ENCODE measurements at places on chromosomes 3 and 15.

DNA sequence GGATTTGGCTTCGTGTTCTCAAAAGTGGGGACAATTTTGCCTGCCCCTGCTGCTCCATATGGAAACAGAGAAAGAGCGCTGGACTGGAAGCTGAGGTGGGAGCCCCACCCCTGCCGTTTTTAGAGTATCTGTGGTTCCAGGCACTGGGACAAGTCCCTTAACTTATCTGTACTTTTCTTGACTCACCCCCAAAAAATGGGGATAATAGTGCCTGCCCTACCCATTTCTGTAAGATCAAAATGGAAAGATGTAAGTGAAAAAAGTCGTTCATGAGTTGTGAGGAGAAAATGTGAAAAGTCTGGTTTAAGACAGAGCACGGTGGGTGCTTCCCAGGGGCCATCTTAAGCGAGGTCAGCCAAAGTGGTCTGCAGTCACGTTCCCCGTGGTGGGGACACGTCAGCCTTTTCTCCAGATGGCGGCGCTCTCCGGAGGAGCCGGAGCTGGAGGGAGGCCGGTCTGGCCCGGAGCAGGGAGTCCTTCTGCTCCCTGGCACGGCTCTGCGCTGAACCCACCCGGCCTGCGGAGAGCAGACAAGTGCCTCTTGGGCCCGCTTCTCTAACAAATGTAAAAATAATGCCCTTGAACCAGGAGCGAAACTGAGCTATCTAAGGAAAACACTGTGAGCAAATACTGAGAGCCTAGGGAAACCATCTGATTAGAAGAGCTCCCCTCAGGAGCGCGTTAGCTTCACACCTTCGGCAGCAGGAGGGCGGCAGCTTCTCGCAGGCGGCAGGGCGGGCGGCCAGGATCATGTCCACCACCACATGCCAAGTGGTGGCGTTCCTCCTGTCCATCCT, at the start of gene CLDN18:
Gene CLDN18, plus strand, starts transcription at position 690 of the 797 bp plus-strand sequence. Its CDS starts 61 bp downstream, at position 751.
- no peak for DNase-seq

DNA sequence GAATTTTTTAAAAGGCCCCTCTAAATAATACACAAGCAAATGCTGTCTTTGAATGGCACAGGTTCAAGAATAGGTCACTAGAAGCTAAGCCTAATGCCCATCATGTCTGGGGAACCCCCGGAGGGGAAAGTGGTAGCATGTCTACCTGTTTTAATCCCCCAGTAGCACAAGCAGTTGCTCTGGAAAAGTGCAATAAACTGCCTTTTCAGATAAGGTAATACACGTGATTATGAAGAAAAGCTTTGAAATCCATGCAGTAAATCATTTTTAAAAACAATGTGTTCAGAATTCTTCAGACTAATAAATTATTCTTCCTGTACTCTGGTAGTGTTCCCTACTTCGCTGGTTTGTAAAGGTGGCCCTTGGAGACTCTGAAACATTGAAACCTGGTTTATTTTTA, 922.2 kb downstream of the ROBO1 start:
- no peak for DNase-seq

- no peak for DNase-seq
These were observed 370.3 kb upstream of the DPPA4 start for GRCh38 chr3:109707617-109708016.

- DNase-seq = no peak
These were observed 21.4 kb downstream of the NEK11 start for GRCh38 chr3:131048030-131048429.

- DNase-seq = no peak
These were observed 13.9 kb upstream of the C15orf61 start for GRCh38 chr15:67506775-67507747.

- no peak for DNase-seq
These were observed 354 bp upstream of the KLHL24 start for GRCh38 chr3:183635107-183635430.

- DNase-seq = no peak
These were observed 36.2 kb upstream of the GOLGA8A start for GRCh38 chr15:34473840-34474239.

- DNase-seq = no peak
These were observed 45.2 kb downstream of the RARB start for GRCh38 chr3:25473246-25473645.

DNA sequence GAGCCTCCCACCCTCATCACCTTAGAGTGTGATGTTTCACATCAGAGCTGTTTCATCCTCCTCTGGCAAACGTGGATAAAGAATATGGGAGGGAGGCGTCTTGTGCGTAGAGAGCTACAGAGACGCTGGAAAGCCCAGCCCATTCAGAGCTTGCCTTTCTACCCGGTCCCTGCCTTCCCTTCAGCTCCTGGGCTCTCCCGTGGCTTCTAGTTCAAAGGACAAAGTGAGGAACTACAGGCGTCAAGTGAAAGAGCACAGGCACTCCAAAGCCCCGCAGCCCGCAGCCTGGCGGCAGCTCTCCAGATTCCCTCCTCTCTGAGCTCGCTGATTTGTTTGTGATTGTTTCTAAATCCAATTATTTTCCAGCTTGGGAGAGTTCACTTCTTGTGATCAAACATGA, 197.1 kb upstream of the IGF1R start:
- no peak for DNase-seq

DNA sequence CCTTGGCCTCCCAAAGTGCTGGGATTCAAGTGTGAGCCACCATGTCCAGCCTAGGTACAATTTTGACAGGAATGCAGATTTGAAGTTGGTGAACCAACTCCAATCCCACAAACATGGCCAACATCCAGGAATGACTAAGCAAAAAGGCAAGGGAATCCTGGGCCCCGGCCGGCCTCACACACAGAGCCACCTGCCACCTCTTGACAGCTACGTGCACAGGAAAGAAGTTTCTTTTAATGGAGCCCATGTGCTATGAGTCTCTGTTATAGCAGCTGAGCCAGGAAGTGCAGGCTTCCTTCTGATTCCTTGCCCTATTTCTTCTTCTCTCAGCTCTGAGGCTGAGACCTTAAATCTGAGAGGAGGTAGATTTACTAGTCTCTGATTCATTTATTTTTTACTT, 8.8 kb downstream of the TMEM40 start:
- DNase-seq = no peak

GRCh38 chr3:99659032-99659431, 20.6 kb downstream of the COL8A1 start:
- DNase-seq = no peak

DNA sequence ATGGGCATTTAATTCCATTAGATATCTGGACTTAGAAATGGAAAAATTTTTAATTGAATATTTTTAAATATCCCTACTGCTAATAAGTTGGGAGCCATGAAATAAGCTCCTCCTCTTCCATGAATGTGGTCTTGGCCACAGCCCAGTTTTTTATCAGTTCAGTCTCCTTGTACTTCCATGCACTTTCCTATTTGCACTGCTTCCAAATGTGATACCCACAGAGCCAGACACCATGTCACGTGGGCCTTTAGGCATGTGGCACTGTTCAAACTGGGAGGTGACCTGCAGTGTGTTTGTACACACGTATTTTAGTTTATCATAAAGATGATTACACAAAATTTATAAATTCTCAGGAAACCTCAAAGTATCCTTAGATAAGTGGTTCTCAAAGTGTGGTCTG, 80.1 kb upstream of the DGKG start:
- DNase-seq = no peak

DNA sequence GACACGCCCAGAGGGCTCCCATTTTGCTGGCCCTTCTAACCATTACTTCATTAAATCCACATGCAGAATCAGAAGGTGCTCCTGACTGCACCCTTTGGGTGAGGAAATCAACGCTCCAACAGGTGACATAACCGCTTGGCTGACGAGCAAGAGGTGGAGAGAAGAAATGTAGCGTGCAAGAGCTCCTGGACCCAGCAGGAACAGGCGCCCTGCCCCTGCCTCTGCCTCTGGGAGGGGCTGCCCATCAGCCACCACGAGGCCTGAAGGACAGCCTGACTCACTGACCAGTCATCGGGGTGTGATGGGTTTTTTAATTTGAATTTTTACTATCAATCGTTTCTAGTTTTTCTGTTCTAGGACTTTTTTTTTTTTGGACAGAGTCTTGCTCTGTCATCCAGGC, 218.2 kb downstream of the ADAMTS17 start:
- no peak for DNase-seq

DNA sequence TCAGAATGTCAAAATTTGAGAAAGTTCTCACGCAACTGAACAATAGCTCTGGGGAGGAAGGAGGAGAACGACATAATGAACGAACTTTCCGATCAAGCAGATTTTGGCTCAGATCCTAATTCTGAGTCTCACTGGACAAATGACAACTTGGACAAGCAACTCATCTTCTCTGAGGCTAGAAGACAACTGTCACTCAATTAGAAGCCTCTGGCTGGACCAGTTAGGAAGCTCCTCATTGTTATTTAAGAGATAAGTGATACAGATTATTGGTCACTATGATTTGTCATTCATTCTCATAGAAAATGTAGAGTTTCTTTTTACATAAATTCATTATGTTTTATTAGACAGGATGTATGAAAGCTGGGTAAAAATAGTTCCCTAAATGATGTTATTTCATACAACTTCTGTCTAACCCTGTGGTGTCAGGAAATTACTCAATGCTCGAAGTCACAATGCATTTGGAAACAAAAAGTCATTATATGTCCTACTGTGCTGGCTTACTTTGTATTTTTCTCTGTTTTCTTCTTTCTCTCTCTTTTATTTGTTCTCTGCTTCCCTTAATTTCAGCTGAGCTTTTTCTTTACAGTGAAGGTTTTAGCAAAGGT, 11.0 kb upstream of the C3orf49 start:
- DNase-seq = no peak

- no peak for DNase-seq
These were observed 106.0 kb upstream of the TRIM42 start for GRCh38 chr3:140571836-140572235.

DNA sequence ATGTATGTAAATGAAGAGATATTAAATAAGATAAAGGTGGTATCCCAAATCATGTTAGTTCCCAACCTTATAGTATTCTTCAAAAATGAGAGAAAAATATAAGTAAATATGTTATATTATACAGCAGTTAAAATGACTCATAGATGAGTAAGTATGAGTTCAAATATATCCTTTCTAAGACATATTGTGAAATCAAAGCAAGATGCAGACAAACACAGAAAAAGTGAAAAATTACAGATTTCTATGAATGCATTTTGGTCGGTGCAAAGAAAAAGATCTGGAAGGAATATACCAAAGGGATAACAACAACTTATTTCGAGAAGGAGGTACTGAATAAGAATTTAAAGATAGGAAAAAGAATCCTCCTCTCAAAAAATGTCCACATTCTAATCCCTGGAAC, 181.2 kb upstream of the TTC14 start:
- DNase-seq = no peak

DNA sequence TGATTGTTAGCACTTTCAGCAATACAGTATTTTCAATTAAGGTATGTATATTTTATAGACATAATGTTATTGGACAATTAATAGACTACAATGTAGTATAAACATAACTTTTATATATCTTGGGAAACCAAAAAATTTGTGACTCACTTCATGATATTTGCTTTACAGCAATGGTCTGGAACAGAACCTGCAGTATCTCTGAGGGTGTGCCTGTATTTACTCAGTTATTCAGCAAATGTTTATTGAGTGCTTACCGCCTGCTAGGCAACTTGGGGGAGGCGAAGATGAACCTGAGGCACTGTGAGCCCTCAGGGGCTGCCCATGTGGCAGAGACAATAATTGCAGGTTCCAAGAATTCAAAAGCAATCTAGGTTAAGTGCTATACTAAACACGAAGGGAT, 144.8 kb downstream of the GABRB3 start:
- DNase-seq = no peak

- no peak for DNase-seq
These were observed 72.9 kb upstream of the GALNT15 start for GRCh38 chr3:16101295-16102186.

- no peak for DNase-seq
These were observed 43.2 kb upstream of the TNFAIP8L3 start for GRCh38 chr15:51137880-51138430.

DNA sequence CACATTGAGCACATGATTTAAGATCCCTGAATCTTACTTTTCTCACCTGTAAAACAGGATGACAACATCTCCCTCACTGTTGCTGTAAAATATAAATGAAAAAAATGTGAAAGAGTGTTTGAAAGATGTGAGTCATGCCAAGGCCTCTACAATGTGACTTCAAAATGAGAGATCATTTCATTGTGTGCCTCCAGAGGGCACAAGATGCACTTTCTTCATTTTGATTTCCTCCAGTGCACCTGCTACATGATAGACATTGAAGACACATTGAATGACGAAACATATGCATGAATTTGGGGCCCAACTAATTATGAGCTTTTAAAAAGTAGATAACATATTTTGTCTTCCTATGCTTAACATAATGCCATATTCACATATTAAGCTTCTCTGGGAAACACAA, 170.3 kb downstream of the MOBP start:
- DNase-seq = no peak

GRCh38 chr3:190854062-190854461, 8.4 kb downstream of the GMNC start:
- DNase-seq = no peak
